Thoracic aorta endothelial cell (primary cell): ENCODE measurements at places on chromosomes 7 and 10. TPM values are rescaled to one million over a fixed set of nuclear protein-coding genes. Genes with fewer than 3 reads are reported as not detected.

SPDYE11 gene
- not detected in 2 replicates for total RNA-seq

ARHGEF5 gene
- total RNA-seq: 1.1 and 1.3 TPM in 2 replicates

ZNF365 gene
- total RNA-seq: 0.13 and 2.2 TPM in 2 replicates

HTR7 gene
- total RNA-seq: 0.07 and 0.13 TPM in 2 replicates

WNT8B gene
- total RNA-seq: not detected in 2 replicates

NAT16 gene
- not detected in 2 replicates for total RNA-seq

MACC1 gene
- total RNA-seq: not detected in 2 replicates

PIP gene
- total RNA-seq: not detected in 2 replicates

FZD1 gene
- 2.9 and 3.8 TPM in 2 replicates for total RNA-seq

ACSL5 gene
- 10.6 and 35.9 TPM in 2 replicates for total RNA-seq

ACTL6B gene
- not detected in 2 replicates for total RNA-seq

ARHGAP21 gene
- 153 and 170 TPM in 2 replicates for total RNA-seq

VPS41 gene
- 61.2 and 63.8 TPM in 2 replicates for total RNA-seq

POR gene
- total RNA-seq: 46.3 and 51.8 TPM in 2 replicates

TMEM184A gene
- not detected in 2 replicates for total RNA-seq

VPS26A gene
- 59.0 and 66.0 TPM in 2 replicates for total RNA-seq

TUBAL3 gene
- total RNA-seq: 0.57 and 0.66 TPM in 2 replicates

C1QL3 gene
- total RNA-seq: 0.14 and 0.66 TPM in 2 replicates

CDHR3 gene
- 3.7 and 4.7 TPM in 2 replicates for total RNA-seq

VIPR2 gene
- total RNA-seq: not detected in 2 replicates

ADCYAP1R1 gene
- 0.93 and 8.5 TPM in 2 replicates for total RNA-seq

TFEC gene
- total RNA-seq: 29.1 and 29.4 TPM in 2 replicates

HMX2 gene
- total RNA-seq: not detected in 2 replicates

CHRM2 gene
- total RNA-seq: not detected in 2 replicates

CCDC172 gene
- not detected in 2 replicates for total RNA-seq

ANKRD61 gene
- 0.22 TPM in 1 of 2 replicates, not detected in the other for total RNA-seq

CTAGE6 gene
- 1.2 and 2.2 TPM in 2 replicates for total RNA-seq

GJC3 gene
- 0.13 TPM in 1 of 2 replicates, not detected in the other for total RNA-seq

CALHM1 gene
- total RNA-seq: not detected in 2 replicates

ATG9B gene
- under 0.01 and 0.07 TPM in 2 replicates for total RNA-seq

SEPTIN7 gene
- 299 and 340 TPM in 2 replicates for total RNA-seq

SFTPA1 gene
- total RNA-seq: not detected in 2 replicates

HOXA7 gene
- 0.27 and 3.1 TPM in 2 replicates for total RNA-seq
